ENCODE measurements at places on chromosomes 7 and 10. TPM values are rescaled to one million over a fixed set of nuclear protein-coding genes. Genes with fewer than 3 reads are reported as not detected.

The GPRIN2 gene
- not detected for total RNA-seq

- H3K4me3 ChIP-seq, result no peak overlapping the region
- no peaks in the 10 kb centered on the region for H3K4me1 ChIP-seq
- no peaks in the 10 kb centered on the region for H3K36me3 ChIP-seq
- no peak for DNase-seq
- no peaks in the 10 kb centered on the region for H3K27me3 ChIP-seq
Measured at GRCh38 chr7:83326223-83326622, 163.5 kb upstream of the PCLO start.

GRCh38 chr7:55504093-55504859 is 68.0 kb downstream of the VOPP1 start:
- H3K4me3 ChIP-seq, result no peak overlapping the region
- no peaks in the 10 kb centered on the region for H3K36me3 ChIP-seq
- H3K27me3 ChIP-seq, result no peaks in the 10 kb centered on the region
- no peak for DNase-seq
- no peak overlapping the region for H3K27ac ChIP-seq

The GCC1 gene
- total RNA-seq, result 17.8 TPM

GRCh38 chr7:30926313-30926712 is 14.7 kb downstream of the AQP1 start:
- H3K27ac ChIP-seq, result no peak overlapping the region
- peak; percentile 11 for DNase-seq
- no peaks in the 10 kb centered on the region for H3K4me1 ChIP-seq
- no peaks in the 10 kb centered on the region for H3K36me3 ChIP-seq

DNA sequence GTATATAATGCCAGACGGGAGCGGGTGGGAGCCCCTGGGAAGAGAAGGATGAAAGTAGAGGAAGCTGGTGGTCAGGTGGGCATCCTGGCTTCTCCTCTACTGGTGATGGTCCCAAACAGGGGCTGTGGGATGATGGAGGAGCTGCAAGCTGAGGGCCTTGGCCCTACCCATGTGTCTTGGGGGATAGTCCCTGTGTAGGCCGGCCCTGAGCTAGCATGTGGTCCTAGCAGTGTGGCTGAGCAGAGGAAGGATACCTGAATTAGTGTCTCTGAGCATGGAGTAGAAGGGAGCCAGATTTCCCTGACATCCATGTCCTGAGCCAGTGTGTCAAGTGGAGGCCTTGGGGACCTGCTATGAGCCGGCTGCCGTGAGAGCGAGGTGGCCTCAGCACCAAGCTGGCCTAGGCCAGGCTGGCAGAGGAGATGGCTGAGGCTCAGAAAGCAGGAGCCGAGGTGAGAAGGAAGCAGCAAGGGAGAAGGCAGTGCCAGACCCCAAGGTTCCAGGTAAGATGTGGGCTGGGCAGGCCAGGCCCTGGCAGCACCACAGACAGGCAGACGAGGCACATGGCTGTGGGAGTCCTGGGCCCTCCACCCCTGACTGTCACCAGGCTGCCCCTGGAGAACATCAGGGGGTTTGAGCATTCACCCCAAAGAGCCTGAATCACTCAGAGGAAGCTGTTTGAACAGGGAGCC is 150.2 kb downstream of the ABCA13 start:
- H3K4me3 ChIP-seq, result no peak overlapping the region
- H3K27me3 ChIP-seq, result no peaks in the 10 kb centered on the region
- no peak for DNase-seq
- no peak overlapping the region for H3K27ac ChIP-seq
- no peaks in the 10 kb centered on the region for H3K36me3 ChIP-seq

DNA sequence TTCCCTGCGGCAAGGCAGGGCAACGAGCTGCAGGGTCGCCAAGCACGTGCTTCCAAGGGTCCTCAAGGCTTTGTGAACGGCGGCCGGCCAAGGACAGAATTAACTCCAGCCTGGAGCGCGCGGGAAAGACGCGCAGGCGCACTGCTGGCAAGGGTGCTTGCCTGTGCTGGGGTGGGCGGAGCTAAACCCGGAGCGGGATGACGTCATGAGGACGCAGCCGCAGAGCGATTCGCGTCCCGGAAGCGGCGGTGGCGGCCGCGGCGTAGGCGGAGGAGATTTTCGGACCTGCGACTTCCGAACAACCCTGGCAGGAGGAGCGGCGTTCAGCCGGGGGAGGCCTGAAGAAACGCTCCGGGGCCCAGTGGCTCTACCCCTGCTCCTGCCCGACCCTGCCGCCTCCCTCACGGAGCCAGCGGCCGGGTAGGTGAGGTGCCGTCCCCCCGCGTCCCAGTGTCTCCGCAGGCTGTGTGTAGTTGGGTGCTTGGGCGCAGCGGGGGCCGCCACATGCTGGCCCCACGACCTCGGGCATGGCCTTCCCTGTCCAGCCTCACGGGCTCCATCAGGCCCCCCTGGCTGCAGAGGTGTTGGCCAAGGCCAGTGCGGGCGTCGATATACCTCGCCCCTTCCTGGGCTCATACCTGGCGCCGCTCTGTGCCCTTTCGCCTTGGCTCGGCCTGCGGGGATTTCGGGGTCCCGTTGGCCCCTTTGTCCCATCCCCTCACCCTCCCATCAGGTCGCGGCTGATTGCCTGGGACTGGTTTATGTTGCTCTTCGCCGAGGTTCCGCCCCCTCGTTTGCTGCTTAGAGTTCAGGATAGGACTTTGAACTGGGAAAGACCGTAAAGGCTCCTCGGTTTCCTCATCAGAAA is at the start of gene ZFYVE27:
Gene ZFYVE27 (plus strand): TSS at position 227 of the 868 bp plus-strand sequence. CDS start 1,350 bp downstream, outside the sequence.
- H3K4me1 ChIP-seq, result peaks cover 3% of the 10 kb centered on the region
- peak within 1 kb of the TSS; percentile 93 for H3K27ac ChIP-seq
- H3K27me3 ChIP-seq, result no peaks in the 10 kb centered on the region
- H3K36me3 ChIP-seq, result no peaks in the 10 kb centered on the region

DNA sequence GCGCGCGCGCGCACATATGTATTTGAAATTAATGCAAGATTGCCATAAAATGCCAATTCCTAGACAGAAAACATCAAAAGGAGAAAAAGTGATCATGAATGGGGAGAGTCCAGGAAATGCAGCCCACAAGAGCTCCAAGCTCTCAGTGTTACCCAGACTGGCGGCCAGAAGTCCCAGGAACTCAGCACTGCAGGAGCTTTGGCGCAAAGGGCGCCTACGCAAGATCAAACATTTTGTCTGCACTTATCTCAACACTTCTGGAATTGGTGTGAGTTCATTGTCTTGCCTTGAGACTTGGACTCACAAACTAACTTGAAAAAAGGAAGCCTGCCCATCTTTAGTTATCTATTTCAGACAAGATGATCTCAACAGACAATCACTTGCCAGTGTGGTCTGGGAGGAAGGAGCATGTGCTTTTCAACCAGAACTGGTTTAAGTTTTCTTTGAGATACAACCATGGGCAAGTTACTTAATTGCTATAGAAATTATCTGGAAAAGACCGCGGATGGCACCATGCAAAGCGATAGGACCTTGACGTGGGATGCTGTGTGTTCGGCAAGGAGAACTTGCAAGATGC is 77.2 kb downstream of the KIAA1549 start:
- no peak overlapping the region for H3K4me3 ChIP-seq
- no peaks in the 10 kb centered on the region for H3K36me3 ChIP-seq
- DNase-seq, result no peak

GRCh38 chr7:69335331-69335730 is 262.9 kb upstream of the AUTS2 start:
- H3K27me3 ChIP-seq, result no peaks in the 10 kb centered on the region
- no peaks in the 10 kb centered on the region for H3K36me3 ChIP-seq
- H3K27ac ChIP-seq, result no peak overlapping the region
- no peak for DNase-seq
- H3K4me1 ChIP-seq, result no peaks in the 10 kb centered on the region

GRCh38 chr7:17405786-17406185 is 107.3 kb downstream of the AHR start:
- H3K27ac ChIP-seq, result peak overlapping the region; percentile 77
- H3K4me1 ChIP-seq, result peaks cover 7% of the 10 kb centered on the region
- H3K27me3 ChIP-seq, result no peaks in the 10 kb centered on the region
- no peak for DNase-seq
- no peak overlapping the region for H3K4me3 ChIP-seq

- H3K27ac ChIP-seq, result no peak overlapping the region
- H3K4me1 ChIP-seq, result no peaks in the 10 kb centered on the region
- no peak for DNase-seq
Measured at GRCh38 chr7:157827045-157827862, 490.4 kb downstream of the DNAJB6 start.

The TSPAN13 gene
- total RNA-seq, result 42.6 TPM

The MGAM2 gene
- total RNA-seq, result 2.9 TPM

- H3K36me3 ChIP-seq, result no peaks in the 10 kb centered on the region
- DNase-seq, result no peak
- no peak within 1 kb of the TSS for H3K27ac ChIP-seq
- no peaks in the 10 kb centered on the region for H3K4me1 ChIP-seq
- no peaks in the 10 kb centered on the region for H3K27me3 ChIP-seq
Measured at GRCh38 chr10:49761789-49762565, at the start of gene OGDHL. Gene OGDHL, minus strand, starts transcription at chr10:49762323. Its CDS starts 3,731 bp downstream, at chr10:49758592.

DNA sequence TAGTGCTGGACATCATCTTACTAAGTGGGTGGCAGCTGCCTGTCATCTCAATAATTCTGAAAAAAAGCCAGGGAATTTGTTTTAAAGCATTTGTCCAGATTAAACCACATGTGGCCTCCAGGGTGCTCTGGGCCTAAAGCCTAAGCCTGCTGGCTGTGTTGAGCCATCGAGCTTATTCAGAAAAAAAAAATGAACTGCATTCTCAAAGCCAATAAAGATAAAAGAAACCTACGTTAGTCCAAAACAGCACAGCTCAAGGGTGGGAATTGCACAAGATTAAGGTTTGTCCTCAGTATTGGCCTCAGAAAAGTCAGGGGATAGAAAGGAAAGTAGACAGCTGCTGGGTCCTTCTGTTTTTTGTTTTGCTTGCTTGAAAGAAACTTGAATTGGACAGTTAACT is 22.6 kb upstream of the PRTFDC1 start:
- H3K4me3 ChIP-seq, result no peak overlapping the region
- H3K27ac ChIP-seq, result peak overlapping the region; percentile 73
- no peaks in the 10 kb centered on the region for H3K36me3 ChIP-seq
- H3K4me1 ChIP-seq, result no peaks in the 10 kb centered on the region
- DNase-seq, result no peak

GRCh38 chr10:30059209-30060107 is at the start of gene JCAD:
Gene JCAD, minus strand, starts transcription at chr10:30059586. Its CDS starts 11,774 bp downstream, at chr10:30047812.
- no peaks in the 10 kb centered on the region for H3K27me3 ChIP-seq
- no peaks in the 10 kb centered on the region for H3K4me1 ChIP-seq
- H3K36me3 ChIP-seq, result no peaks in the 10 kb centered on the region
- peak within 1 kb of the TSS; percentile 70 for H3K27ac ChIP-seq

DNA sequence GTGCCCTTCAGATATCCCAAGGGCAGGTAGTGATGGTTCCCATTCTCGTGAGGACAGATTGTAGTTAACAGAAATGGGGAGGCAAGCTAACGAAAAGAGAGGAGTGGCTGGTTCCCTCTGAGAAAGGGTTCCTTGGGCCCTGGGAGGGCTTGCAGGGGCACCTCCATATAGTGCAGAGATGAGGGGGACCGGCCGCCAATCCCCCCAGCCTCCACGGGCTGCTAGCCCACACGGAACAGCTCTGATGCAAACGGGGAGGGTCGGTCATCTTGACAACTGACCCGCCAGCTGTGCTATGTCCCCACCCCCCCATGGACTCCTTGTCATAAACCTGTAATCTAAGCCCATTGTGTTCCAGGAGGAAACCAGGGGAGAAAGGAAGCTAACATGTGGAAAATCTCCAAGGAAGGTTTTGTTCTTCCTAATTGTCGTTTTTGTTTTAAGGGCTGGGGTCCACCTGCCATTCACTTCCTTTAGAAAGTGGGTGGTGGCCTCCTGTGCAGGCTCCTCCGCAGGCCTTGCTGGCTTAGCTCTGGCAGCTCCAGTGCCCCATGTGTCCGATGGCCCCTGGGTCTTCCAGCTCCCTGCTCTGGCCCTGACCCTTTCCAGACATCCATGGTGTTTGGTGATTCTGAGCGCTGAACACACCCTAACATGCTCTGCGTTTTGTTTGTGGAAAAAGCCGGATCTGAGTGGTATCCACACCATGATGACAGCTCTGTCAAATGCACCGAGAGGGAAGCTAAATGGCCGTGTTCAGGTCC is 15.9 kb downstream of the ADCY1 start:
- no peaks in the 10 kb centered on the region for H3K36me3 ChIP-seq
- H3K27me3 ChIP-seq, result no peaks in the 10 kb centered on the region
- no peak overlapping the region for H3K27ac ChIP-seq
- no peak for DNase-seq
- H3K4me1 ChIP-seq, result no peaks in the 10 kb centered on the region
- H3K4me3 ChIP-seq, result no peak overlapping the region

GRCh38 chr10:88131511-88132139 is 268.2 kb downstream of the PTEN start:
- peak; percentile 96 for DNase-seq
- peak overlapping the region; percentile 56 for H3K27ac ChIP-seq
- no peaks in the 10 kb centered on the region for H3K4me1 ChIP-seq

Measured in breast epithelium (tissue), 4 donors.